ENCODE measurements at places on chromosomes 1 and 21.

DNA sequence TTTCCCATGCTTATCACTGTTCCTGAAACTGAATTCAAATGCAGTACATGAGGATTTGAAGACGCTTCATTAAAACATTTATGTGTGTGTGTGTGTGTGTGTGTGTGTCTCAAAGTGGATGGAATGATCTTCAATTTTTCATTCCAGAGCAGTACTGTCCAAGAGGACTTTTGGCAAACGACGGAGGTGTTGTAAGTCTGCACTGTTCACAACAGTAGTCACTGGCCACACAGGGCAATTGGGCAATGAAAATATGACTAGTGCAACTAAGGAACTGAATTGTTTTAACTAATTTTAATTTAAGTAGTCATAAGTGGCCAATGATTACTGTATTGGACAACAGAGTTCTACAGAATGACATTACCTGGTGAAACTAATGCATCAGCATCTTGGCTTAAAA lies 5.0 kb downstream of the TAF5L start:
- DNase-seq, result no peak

DNA sequence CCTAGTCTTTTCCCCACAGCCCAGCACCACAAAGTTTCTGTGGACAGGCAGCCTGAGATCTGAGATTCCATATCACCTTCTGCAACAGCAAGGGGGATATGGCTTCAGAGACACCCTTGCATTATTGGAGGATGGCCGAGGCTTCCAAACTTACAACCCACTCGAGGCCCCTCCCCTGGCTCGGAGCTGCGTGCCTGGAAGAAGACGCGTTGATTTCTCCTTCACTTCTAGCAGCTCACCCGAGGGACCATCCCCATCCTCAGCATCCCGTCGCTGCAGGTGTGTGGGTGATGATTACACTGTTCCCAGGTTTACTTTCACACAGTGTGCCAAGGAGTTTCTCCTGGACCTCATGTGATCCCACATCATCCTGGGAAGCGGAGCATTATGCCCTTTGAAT lies 277.9 kb downstream of the MATN1 start:
- DNase-seq, result no peak

- no peak for DNase-seq
These were observed 117.5 kb downstream of the NAV1 start for GRCh38 chr1:201656311-201657032.

DNA sequence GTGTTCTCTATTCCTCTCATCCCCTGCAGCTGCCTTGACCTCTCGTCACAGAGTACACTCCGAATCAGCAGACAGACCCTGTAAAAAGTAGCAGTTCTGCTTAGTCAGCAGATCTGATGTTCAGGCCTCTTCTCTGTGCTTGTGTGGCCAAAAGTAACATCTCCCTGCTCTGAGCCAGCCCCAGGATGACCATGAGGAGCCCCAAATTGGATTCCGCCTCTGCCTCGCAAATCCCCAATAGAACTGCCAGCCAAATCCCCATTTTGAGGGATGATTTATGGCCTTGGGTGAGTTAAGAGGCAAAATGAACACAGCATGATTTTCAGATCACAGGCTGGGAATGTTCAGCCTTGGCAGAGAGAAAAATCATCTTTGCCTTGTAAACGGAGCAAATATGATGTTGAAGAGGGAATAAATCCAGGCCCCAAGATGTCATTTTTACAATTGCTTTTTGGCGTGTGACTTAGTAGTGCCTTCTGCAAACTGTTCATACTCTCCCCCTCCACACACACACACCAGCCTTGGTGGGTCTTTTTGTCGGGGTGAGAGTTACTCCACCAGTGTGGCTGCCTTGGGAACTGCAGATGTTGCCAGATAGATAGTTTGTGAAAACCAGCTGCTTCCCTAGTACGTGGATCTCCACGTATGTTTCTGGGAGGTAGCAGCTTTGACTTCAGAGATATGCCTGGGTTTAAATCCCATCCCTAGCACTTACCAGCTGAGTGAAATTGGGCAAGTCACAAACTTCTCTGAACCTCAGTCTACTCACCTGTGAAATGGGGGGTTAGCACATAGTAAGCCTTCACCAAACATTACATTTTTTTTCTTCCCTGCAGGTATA lies 77.8 kb downstream of the MAN1C1 start:
- DNase-seq, result peak; percentile 74

GRCh38 chr1:69985901-69986439 lies 219.4 kb downstream of the LRRC40 start:
- DNase-seq, result no peak

- DNase-seq, result no peak
These were observed 17.6 kb upstream of the RGS1 start for GRCh38 chr1:192557841-192558595.

DNA sequence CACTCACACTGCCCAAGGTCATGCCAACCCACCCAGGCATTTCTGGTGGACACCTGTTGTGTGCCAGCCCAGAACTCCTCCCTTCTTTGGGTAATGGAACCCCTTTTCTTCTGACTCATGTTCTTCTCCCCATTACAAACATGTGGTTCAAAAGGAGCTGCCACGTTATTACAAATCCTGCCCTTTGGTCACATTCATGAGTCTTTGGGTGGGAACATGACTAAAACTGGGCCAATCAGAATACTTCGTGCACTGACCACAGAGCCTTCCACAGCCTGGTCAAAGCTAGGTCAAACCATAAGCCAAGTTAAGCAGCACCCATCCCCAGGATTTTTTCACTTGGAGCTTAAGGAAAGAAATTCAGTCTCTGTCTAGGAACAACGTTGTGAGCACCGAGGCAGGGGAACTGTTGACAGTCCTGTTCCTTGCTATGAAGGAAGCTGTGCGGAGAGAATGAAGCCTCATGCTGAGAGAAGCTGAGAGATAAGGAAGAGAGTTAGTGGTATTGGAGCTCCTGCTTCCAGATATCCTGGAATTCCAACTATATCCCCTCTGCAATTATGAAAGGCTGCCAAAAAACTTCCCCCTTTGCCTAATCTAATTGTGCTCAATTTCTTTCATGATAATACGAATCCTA lies 46.8 kb upstream of the DIPK1A start:
- DNase-seq, result no peak

- DNase-seq, result no peak
These were observed 6.6 kb downstream of the ANGPTL1 start for GRCh38 chr1:178864326-178864725.

- DNase-seq, result peak; percentile 44
These were observed 2.8 kb downstream of the KCNN3 start for GRCh38 chr1:154867064-154867825.

- DNase-seq, result peak; percentile 89
These were observed 13.7 kb downstream of the KIAA1614 start for GRCh38 chr1:180926164-180926981.

DNA sequence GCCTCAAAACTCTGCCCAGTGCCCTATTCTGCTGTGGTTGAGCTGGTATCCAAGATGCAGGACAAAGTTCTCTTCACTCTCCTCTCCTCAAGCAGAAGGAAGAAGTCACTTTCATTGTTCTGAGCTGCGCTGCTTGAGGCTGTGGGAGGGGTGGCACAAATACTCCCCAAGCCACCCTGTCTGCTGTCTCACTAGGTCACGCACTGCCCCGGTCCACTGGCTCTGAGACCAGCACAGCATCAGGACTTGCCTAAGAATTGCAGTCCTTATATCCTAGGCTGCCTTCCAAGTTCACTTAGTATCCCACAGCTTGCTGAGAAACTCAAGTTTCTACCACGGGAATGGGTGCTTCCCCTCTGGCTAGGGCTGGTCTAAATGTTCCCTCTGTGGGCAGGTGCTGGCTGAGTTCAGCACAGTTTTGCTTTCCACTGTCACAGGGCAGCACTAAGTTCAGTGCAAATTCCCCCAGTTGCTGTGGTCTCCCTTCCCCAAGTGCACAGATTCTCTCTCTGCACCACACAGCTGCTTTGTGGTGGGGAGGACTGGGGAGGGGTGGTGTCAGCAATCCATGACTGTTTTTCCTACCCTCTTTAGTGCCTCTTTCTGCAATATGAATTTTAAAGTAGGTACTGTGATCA lies 32.4 kb downstream of the SLC9C2 start:
- no peak for DNase-seq

- no peak for DNase-seq
These were observed 452.1 kb downstream of the TTLL7 start for GRCh38 chr1:83546874-83547273.

GRCh38 chr1:110872745-110873720 lies at the start of gene CD53:
CD53 (plus strand) TSS chr1:110873148; CDS start chr1:110891409, 18,261 bp downstream.
- DNase-seq, result peak; percentile 17

- DNase-seq, result no peak
These were observed 326.1 kb downstream of the ASTN1 start for GRCh38 chr1:176838276-176838995.

GRCh38 chr1:74528123-74528522 lies 15.7 kb upstream of the LRRC53 start:
- DNase-seq, result no peak

DNA sequence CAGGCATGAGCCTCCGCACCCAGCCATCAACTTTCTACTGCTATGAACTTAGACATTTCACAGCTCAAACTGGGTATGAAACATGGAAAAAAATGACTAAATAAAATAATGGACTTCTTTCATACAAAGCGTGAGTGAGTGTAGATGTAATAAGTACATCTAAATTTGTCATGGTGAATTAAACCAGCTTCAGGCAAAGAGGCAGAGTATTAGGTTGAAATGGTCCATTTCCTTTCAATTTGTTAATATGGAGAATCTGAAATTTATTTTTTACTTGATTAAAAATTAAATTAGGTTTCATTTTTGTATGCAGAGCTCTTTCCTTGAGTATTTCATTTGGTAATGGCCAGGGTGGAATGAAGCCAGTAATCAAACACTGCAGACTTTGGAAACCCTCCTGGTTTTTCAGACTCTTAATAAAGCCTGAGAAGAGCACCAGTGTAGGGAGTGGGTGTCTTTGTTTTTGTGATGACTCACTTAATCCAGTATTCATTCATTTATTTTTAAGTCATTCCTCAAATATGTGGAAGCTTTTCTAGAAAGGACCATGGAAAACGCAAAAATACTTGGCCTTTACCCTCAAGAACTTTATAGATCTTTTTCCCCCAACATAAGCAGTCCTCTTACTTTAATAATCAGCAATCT lies 49.2 kb downstream of the ALG14 start:
- no peak for DNase-seq

DNA sequence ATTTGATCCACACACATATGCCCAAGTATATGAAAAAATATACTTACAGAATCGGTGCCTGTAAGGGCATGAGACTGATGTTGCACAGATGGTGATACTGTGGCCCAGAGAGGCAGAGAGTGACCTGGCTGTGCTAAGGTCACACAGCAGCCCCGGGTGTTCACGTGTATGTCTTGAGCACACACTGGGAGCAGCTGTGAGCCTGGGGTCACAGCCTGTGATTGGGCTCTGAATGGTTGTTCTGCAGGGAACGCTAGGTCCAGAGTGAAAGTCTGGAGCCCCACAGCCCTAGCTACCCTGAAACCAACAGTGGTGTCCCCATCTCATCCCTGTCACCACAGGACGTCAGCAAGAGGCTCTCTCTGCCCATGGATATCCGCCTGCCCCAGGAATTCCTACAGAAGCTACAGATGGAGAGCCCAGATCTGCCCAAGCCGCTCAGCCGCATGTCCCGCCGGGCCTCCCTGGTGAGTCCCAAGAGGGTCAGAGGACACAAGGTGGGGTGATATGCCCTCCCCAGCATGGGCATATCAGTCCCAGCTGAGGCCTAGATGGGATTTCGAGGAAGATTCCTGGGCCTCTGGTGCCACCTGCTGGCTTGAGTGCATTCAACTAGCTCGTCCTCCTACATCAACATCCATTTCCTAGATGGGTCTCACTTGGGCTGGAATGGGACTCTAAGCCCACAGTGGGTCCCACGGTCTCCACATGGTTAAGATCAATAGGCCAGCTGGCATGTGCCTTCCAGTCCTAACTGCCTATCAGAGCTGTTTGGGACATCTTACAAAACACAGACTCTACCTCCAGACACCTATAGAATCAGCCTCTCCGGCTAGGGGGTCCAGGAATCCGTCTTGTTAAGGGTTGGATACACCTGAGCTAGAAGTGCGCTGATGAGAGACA lies 19.7 kb downstream of the CDK18 start:
- DNase-seq, result peak; percentile 76

- no peak for DNase-seq
These were observed 46.1 kb downstream of the MEGF6 start for GRCh38 chr1:3564921-3565831.

GRCh38 chr1:80639777-80640533 lies 1160.8 kb upstream of the ADGRL2 start:
- no peak for DNase-seq

DNA sequence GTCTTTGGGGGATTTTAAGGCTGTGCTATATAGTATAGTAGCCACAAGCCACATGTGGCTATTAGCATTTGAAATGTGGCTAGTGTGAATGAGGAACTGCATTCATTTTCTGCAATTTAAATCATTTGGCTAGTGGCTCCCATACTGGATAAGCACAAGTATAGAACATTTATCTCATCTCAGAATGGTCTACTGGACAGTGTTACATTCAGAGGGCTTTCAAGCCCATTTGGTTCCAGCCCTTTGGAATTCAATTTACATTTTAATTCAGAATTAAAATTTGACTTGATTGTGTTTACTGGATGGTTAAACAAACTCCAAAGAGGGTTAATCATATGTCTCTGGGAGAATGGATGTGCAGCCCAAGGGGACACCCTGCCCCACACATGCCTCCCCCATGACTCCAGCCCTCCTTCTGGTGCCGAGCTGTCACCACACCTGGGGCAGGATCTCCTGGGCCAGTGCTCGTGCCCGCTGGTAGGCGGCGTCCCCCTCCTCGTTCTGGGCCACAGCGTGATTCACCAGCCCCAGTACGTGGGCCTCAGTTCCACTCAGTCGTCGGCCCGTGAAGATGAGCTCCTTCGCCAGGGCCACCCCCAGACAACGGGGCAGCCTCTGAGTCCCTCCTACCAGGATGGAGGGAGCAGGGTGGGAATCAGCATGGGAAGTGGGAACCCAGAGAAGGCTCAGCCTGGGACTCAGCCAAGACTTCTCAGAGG lies 17.2 kb downstream of the ECHDC2 start:
- no peak for DNase-seq

DNA sequence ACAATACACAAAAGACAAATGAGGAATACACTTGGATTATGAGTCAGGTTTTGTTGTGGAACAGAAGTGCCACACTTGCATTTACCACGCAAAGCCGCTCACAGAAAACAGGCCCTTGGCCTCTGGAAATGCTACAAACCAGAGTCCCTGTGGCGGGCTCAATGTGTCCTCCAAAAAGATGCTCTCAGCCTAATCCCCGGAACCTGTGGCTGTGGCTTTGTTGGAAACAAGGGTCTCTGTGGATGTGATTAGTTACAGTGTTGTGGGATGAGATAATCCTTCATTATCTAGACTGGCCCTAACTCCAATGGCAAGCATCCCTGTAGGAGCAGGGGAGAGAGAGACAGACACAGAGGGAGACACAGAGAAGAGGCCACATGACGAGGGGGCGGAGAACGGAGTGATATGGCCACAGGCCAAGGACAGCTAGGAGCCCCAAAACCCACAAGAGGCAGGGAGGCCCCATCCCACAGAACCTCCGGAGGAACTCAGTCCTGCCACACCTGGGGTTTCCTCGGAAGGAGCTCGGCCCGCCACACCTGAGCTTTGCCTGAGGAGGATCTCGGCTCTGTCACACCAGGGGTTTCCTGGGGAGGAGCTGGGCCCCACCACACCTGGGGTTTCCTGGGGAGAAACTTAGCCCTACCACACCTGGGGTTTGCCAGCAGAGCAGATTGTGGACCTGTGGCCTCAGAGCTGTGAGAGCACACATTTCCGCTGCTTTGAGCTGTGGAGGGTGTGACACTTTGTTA lies 55.4 kb downstream of the NPHP4 start:
- DNase-seq, result no peak

GRCh38 chr1:51044199-51044598 lies 57.8 kb upstream of the C1orf185 start:
- no peak for DNase-seq
